Stimulated activated CD4-positive, alpha-beta T cell treated with anti-CD3 and anti-CD28 coated beads, Interleukin-2, amount 100 ng/mL, for 24 hours (primary cell): ENCODE measurements at places on chromosomes 3 and 15.

DNA sequence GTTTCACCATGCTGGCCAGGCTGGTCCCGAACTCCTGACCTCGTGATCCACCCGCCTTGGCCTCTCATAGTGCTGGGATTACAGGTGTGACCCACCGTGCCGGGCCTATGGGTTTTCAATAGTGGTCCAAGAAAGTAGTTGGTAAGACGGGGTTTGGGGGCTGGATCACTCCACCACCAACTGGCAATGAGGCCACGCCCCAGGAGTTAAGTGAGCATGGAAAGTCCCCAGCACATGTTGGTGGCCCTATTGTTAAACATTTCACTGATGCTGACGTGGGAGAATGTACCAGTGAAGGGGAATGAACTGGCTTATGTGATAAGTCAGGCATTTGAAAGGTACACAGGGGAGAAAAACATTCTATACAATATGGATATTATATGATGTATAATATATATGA, 80.4 kb downstream of the CHRD start:
- DNase-seq = no peak

DNA sequence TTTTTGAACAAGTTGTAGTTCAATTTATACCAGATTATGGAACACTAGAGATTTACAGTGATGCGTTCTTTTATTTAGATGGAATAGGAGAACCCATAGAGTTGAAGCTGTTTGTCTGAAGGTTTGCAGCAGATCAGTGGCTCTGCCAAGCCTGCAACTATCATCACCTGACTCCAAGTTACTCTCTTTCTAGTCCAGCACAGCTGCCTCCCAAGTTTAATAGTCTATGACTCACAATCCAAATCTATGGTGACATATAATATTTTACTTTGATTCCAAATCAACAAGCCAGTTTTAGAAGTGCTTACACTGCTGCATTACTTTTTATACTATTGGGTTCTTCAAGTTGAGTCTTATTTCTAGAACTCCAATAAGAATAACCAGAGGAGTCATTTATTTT, 400.4 kb downstream of the LPP start:
- DNase-seq = no peak

- DNase-seq = no peak
These were observed 124.2 kb downstream of the ZBTB20 start for GRCh38 chr3:115022835-115023398.

GRCh38 chr15:42069025-42069424, 25.3 kb downstream of the PLA2G4D start:
- DNase-seq = no peak

GRCh38 chr15:82172506-82172905, 90.0 kb downstream of the EFL1 start:
- no peak for DNase-seq

- no peak for DNase-seq
These were observed 337.8 kb downstream of the FEZF2 start for GRCh38 chr3:62035402-62036057.

DNA sequence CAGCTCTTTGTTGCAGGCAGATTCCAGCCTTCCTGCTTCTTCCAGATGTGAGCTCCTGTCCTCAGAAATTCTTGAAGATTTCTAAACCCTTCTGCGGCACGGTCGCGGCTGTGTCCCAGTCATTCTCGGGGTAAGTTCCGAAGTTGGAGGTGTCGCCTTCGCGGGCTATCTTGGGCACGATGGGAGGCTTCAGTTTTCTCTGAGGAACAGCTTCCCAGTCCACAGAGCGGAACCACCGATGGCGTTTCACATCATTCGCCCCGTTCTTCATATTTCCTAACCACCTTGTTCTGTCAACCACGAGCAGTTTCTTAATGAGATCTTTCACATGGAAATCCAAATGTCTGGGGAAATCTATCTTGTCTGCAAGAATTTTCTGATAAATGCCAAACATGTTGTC, 24.7 kb upstream of the CERS3 start:
- DNase-seq = no peak

- no peak for DNase-seq
These were observed 71.1 kb downstream of the MRPL46 start for GRCh38 chr15:88395872-88396781.

- no peak for DNase-seq
These were observed 49.0 kb upstream of the DCLK3 start for GRCh38 chr3:36813305-36813704.

DNA sequence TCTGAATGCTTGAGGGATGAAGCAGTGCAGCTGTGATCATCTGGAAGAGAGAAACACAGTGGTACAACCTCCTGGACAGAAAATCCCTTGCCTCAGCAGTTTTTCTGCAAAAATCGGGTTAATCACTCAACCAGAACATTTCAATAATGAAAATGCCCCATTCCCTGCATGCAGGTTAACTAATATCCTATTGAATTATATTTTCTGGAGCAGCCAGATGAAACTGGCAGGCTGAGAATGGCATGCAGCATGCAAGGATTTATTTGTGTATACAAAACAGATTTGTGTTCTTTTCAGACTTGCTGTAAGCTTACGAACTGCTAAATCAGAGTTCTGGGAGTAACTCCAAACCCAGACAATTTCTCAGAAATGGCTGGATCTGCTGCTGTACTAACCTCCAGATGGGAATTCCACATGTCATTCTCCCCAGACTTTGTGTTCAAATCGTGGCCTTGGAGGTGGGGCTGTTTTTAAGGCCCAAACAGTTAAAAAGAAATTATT, 39.1 kb downstream of the SLC9A9 start:
- no peak for DNase-seq

- no peak for DNase-seq
These were observed 67.4 kb downstream of the CBLB start for GRCh38 chr3:105801397-105801796.

- DNase-seq = no peak
These were observed 36.6 kb downstream of the OSTN start for GRCh38 chr3:191235331-191236314.

DNA sequence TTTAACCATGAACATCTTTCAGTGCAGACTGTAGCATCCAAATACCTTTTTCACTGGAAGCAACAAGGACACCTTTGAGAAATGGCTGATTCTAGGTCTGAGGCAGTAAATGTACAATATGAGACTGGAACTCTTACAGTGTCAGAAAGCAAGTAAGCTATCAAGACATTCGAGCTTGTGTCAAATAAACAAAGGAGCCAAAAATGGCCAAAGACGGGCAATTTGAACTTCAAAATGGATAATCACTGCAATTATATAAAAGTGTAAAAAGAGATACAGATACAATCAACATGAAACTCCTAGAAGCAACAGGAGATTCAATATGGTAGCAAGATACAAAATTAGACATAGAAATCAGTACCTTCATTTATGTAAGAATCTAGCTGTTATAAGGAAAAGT, 138.5 kb upstream of the CCDC54 start:
- DNase-seq = no peak

- DNase-seq = no peak
These were observed 375.2 kb upstream of the SGO1 start for GRCh38 chr3:20561166-20561565.

DNA sequence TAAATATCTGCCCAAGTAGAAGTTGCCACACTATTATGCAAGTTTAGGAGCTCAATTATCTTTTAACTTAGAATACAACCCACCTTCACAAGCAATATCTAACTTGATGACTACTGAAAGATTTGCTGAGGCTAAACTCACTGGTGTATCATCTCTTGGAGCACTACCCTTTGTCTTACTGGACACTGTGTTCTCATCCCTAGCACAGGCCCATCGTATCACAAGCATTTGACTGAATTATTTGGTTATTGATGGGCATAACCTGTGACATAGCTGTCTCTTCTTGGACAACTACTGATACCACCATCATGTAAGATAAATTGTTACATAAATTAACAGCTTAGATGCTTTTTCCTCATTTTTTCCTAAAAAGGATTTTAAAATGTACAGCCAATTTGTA, 216.2 kb upstream of the THBS1 start:
- no peak for DNase-seq

DNA sequence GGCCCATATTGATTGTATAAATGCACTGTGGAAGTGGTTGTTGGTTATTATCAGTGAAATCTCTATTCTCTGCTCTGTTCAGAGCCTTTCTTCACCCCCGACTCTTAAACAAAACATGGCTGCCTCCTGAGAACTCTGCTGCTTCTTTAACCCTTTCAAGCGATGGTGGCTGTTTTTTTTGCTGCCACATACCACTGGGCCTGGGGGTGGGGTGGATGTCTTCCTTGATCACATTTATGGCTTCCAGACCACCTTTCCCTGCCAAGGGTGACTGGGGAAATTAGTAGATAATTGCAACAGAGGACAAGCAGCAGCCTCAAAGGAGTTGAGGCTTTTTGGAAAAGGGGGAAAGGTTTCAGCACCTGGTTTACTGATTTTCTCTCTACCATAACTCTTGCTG, 32.8 kb downstream of the YEATS2 start:
- DNase-seq = no peak

DNA sequence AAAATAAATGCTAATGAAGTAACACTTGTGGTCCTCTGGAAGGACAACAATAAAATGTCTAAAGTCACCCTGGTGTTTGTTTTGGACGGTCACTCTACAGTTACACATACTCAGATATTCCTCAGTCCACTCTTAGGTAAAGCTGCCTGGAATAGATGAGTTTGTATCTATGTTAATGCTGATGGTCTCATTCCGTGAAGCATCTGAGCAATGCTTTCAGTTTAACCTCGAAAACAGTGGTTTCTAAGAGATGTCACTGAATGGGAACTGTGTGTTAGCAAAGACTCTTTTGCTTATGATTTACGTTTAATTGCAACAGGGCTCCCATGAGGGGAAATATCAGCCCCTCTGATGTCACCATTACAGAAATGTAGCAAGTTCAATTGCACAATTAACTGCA, 49.1 kb downstream of the FBN1 start:
- DNase-seq = no peak

DNA sequence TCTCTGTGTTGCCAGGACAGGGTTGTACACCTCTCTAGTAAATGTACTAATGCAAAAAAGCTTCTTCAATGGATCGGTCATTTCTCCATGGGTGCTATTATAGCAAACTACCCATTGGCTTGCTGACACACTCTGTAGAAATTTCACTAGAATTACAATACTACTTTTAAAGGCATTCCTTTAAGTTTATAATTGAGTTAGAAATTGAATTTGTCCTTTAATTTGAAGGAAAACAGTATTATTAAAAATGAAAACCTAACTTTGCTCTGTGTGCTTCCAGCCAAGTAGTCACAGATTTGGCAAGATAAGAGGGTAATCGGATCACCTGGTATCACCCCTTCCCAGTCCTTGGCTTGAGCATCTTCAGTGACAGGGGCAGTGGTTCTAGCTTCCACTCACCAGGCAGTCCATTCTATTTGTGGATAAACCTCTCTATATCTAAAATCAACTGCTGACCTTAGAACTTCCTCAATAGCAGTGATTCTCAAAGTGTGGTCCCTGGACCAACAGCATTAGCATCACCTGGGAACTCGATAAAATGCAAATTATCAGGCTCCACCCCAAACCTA, 93.2 kb downstream of the GHSR start:
- no peak for DNase-seq

DNA sequence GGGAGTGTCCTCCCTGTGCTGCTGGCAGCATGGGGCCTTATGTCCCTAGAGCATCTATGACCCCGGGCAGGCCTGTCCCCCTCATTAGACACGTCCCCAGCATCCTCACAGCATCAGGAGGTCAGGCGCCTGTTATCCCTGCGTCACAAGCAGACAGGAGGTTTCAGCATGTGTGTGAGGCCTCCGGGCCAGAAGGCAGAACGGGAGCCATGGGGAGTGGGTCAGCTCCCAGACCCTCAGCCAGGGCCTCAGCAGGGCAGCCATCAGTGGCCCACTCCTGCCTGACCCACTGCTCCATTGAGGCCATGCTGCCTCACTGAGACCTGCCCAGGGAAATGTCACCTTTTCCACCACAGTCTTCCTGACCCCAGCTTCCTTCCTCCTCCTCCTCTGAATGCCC, 71.6 kb downstream of the DNAJB8 start:
- DNase-seq = no peak

GRCh38 chr3:120816728-120817127, 74.2 kb downstream of the GTF2E1 start:
- DNase-seq = no peak

DNA sequence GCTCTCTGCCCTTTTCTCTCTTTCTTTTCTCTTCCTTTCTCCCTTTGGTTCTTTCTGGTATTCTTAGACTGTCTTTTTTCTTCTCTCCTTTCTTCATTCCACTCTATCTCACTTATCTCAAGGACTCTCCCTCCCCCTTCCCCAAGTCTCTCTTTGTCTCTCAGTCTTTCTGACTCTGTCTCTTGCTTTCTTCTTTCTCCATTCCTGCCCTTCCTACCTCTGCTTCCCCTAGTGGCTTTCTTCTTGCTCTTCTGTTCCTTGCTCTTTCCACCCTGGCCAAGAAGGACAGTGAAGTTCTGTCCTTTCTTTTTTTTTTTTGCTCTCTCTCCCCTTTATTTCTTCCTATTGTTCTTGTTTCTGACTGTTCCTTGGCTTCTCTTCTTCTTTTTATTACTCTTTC, 22.3 kb upstream of the RPL39L start:
- no peak for DNase-seq

GRCh38 chr3:150765949-150766720, 3.2 kb upstream of the SIAH2 start:
- peak; percentile 37 for DNase-seq

- DNase-seq = no peak
These were observed 6.2 kb downstream of the HMG20A start for GRCh38 chr15:77426871-77427270.

- DNase-seq = no peak
These were observed 514 bp downstream of the MBNL1 start for GRCh38 chr3:152269056-152269830.

- DNase-seq = no peak
These were observed 26.6 kb upstream of the TRIM42 start for GRCh38 chr3:140651287-140651686.

GRCh38 chr3:148101061-148101460, 596.6 kb upstream of the AGTR1 start:
- DNase-seq = no peak

DNA sequence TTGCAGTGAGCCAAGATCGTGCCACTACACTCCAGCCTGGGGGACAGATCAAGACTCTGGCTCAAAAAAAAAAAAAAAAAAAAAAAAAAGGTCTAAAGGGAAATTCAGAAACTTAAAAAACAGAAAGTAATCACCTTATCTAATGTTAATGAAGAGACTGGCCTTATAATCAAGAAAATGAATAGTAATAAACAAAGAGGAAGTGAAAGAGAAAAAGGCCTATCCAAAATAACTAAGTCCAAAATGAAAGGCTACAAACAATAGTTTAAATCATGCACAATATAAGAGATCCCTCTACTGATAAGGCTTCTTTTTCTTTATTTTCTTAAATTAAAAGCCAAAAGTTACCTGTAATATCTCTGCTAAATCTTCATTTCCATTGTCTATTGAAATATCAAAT, 37.1 kb upstream of the HDC start:
- DNase-seq = no peak

- DNase-seq = no peak
These were observed 897 bp upstream of the CHL1 start for GRCh38 chr3:195666-196065.
